ENCODE measurements at places on chromosomes 12 and 14.

GRCh38 chr14:47674148-47674542 is 1.3 kb downstream of the MDGA2 start:
- DNase-seq, result no peak

- no peak for DNase-seq
These were observed 7.0 kb downstream of the COL2A1 start for GRCh38 chr12:47997321-47997720.

- no peak for DNase-seq
These were observed 139.8 kb downstream of the KIF26A start for GRCh38 chr14:104278214-104278534.

- no peak for DNase-seq
These were observed 14.0 kb downstream of the RNASE2 start for GRCh38 chr14:20969336-20969735.

DNA sequence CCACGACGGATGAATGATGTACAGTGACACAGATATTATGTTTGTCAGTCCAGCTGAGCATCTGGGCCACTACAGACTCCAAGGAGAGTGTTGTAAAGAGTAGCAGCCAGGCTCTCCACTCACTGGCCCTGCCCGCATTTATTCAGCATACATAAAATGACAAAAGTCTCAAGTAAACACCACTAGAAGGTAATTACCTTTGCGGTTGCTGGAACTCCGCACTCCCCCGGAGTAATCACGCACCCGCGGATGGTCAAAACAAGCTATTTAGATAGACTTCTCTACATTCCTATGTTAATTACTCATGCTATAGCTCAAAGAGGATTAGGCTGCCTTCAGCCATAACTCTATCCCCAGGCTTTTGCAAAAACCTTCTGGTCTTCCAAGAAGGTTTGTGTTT is 18.8 kb upstream of the STRAP start:
- DNase-seq, result no peak
